Activated naive CD8-positive, alpha-beta T cell treated with anti-CD3 and anti-CD28 coated beads, Interleukin-2, amount 50 U/mL, for 24 hours (primary cell): ENCODE measurements at places on chromosomes 1 and 21.

DNA sequence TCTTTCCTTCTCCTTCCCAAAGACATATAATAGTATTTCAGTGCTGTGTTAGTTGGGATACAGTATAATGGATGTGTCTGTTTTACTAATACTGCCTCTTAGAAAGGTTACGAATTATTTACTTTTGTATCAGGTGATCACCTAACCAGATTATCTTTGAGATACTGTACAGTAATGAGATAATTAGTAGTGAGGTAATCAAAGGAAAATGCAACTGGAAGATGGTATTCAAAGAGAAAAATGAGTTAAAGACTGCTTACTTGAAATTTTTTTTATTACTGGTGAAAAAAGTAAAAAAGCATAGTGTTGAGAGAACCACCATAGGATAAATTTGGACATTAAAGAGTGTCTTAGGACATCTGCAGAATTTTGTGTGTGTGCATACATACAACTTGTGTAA, 10.9 kb downstream of the SMG7 start:
- no peak overlapping the region for H3K27ac ChIP-seq
- no peak overlapping the region for H3K4me3 ChIP-seq
- peaks cover 76% of the 10 kb centered on the region for H3K4me1 ChIP-seq
- peaks cover 20% of the 10 kb centered on the region for H3K36me3 ChIP-seq
- H3K27me3 ChIP-seq = no peaks in the 10 kb centered on the region

DNA sequence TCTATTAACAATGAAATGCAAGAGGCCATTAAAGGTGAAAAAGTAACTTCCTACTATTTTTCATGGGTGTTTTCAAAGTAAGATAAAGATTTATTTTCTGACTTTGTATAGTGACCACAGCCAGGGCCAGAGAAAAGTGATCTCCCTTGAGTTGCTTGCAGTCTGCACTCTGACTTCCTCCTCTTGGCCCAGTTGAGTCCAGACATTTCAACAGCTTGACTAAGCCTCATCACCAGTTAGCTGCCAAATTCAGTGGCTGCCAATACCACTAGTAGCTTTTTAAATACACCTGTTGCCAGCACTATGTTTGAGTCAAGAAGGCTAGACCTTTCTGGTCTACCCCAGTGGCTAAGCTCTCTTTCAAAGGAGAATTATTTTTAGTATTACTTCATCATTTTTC, 3.7 kb upstream of the NEK7 start:
- H3K4me1 ChIP-seq = peaks cover 8% of the 10 kb centered on the region
- H3K4me3 ChIP-seq = no peak overlapping the region
- no peak overlapping the region for H3K27ac ChIP-seq
- no peak for DNase-seq

- H3K4me1 ChIP-seq = no peaks in the 10 kb centered on the region
- no peak overlapping the region for H3K4me3 ChIP-seq
- no peak for DNase-seq
- no peaks in the 10 kb centered on the region for H3K36me3 ChIP-seq
These were observed 47.2 kb downstream of the KLHDC7A start for GRCh38 chr1:18527921-18528320.

GRCh38 chr1:230356190-230356589, 69.9 kb downstream of the PGBD5 start:
- no peaks in the 10 kb centered on the region for H3K4me1 ChIP-seq
- H3K27me3 ChIP-seq = no peaks in the 10 kb centered on the region
- no peak overlapping the region for H3K4me3 ChIP-seq
- no peaks in the 10 kb centered on the region for H3K36me3 ChIP-seq

- peaks cover 8% of the 10 kb centered on the region for H3K4me1 ChIP-seq
- H3K4me3 ChIP-seq = no peak overlapping the region
- no peaks in the 10 kb centered on the region for H3K27me3 ChIP-seq
- DNase-seq = no peak
These were observed 33.6 kb upstream of the GNPAT start for GRCh38 chr1:231207437-231207836.

- H3K4me1 ChIP-seq = peaks cover 42% of the 10 kb centered on the region
- DNase-seq = no peak
- peaks cover 7% of the 10 kb centered on the region for H3K27me3 ChIP-seq
- H3K27ac ChIP-seq = peak overlapping the region; percentile 96
These were observed 163.2 kb upstream of the COL6A1 start for GRCh38 chr21:45818276-45818903.

- H3K4me3 ChIP-seq = no peak overlapping the region
- DNase-seq = no peak
- H3K36me3 ChIP-seq = peaks cover 2% of the 10 kb centered on the region
These were observed 176.5 kb downstream of the VAV3 start for GRCh38 chr1:107788206-107789202.

DNA sequence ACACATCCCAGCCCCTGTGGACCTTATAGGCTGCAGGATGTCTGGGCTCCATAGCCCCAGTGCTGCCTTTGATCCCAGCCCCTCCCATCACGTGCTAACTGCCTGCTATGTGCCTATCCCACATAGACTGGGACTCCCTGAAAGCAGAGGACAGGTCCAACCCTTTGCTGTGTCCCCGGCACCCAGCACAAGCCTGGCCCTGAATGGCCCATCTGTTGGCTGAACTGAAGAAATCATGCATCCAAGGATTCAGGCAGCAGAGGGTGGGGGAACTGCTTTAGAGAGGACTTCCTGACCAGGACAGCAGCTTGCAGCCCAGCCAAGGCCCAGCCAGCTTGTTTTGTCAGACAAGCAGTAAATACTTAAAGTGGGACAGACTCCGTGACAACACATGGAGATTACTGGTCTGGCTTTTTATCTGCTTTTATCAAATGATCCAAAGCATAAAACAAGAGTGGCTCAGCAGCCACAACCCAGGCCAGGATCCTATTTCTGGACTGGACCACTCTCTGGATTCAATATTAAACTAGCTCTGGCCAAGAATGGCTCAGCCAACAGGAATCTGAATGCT, 69.3 kb downstream of the GLIS1 start:
- no peaks in the 10 kb centered on the region for H3K4me1 ChIP-seq
- no peak for DNase-seq
- no peak overlapping the region for H3K4me3 ChIP-seq
- H3K36me3 ChIP-seq = no peaks in the 10 kb centered on the region
- no peaks in the 10 kb centered on the region for H3K27me3 ChIP-seq
- no peak overlapping the region for H3K27ac ChIP-seq

DNA sequence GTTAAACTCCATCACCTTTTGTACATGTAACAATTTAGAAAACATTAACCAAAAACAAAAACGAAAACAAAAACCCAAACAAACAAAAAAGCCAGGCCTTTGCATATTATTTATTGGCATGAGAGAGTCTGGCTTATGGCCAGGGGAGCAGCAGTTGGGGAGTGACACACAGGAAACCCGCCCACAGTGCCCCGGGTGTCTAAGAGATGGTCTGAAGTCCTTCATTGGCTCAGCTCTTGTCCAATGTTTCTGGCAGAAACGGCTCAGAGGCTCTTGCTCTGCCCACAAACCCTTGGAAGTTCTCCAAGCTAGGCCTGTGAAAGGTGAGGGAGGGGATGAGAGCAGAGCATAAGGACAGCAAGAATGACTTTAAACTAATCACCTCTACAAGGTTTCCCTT, 131.5 kb downstream of the CNIH3 start:
- no peaks in the 10 kb centered on the region for H3K36me3 ChIP-seq
- peak; percentile 21 for DNase-seq
- no peak overlapping the region for H3K4me3 ChIP-seq
- H3K4me1 ChIP-seq = peaks cover 26% of the 10 kb centered on the region
- no peak overlapping the region for H3K27ac ChIP-seq

DNA sequence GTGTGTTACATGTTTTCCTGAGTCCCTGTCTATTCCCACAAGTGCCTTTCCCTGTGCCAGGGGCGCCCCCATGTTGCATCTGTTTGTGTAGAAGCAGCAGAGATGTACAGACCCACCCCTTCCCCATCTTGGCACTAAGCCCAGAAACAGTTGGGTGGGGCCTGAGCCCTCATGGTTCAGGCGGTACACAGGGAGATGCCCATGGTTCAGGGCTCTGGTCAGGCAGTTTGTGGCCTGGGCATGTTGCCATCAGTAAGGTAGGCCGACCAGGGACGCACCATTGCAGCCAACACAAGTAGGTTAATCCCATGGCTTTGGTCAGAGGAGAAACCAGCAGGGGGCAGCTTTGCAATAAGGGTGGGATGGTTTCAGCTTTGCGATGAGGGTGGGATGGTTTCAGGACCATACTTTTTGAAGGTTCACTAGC, 914 bp upstream of the ADGRB2 start:
- peaks cover 35% of the 10 kb centered on the region for H3K4me1 ChIP-seq
- peak; percentile 42 for DNase-seq
- H3K4me3 ChIP-seq = no peak overlapping the region
- H3K27me3 ChIP-seq = peaks cover 22% of the 10 kb centered on the region

DNA sequence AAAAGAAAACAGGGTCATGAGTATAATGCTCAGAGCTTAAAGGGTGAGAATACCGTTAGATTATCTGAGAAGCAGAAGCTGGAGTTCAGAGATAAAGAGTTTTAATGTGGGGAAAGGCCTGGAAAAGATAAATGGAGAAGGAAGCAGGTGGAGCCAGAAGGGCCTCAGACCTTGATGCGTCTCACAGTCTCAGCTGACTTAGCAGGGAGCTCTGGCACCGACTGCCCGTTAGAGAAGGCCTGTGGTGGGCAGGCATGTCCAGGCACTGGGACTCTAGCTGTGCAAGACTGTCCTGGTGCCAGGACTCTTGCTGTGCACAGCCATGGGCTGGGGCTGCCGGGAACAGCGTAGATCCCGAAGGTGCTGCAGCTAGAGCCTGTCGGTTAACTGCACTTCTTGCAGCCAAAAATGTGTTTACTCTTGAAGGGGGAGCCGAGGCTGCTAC, 3.8 kb upstream of the SLAMF9 start:
- peaks cover 12% of the 10 kb centered on the region for H3K27me3 ChIP-seq
- no peak overlapping the region for H3K4me3 ChIP-seq
- H3K27ac ChIP-seq = no peak overlapping the region
- DNase-seq = no peak
